ENCODE measurements at places on chromosomes 5 and 9. TPM values are rescaled to one million over a fixed set of nuclear protein-coding genes. Genes with fewer than 3 reads are reported as not detected.
A peak's percentile ranks its signal among the peaks of the same experiment; 100 is the strongest.

Gene C1QTNF3
- total RNA-seq, result 9.0 TPM

DNA sequence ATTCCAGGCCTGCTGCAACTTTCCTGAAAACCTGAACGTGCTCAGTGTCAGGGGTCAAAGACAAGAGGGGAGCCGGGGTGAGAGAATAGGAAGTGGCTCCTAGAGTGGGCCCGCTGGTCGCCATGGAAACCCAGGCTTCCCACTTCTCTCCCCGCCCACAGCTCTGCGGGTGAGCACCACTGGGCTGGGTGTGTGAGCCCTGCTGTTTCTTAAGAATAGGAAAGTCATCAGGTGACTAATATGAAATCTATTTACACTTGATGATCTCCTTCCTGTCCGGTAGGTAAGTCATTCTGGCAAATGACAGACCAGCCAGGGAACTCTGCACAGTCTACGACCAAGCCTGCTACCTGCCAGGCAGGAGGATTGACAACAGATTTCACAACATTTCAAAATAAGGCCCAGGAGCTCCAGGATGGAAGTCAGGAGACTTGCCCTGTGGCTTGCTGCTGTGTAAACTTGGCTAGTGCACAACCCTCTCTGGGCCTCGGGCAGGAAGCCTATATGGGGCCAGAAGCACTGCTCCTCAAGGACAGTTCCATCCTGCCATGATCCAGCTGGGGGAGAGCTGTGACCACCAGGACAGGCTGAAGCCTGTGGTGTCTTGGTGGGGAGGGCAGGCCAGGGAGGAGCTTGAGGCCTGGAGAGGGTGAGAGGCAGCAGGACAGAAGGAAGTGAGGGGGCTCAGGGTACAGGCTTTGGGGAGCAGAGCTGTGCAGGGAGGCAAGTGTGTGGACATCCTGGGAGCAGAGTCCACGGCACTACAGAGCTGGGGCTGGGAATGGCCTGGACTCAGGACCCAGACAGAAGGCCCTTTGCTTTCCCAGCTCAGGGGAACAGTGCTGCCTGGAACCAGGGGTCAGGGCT, 60.6 kb downstream of the SHB start:
- no peak for DNase-seq

DNA sequence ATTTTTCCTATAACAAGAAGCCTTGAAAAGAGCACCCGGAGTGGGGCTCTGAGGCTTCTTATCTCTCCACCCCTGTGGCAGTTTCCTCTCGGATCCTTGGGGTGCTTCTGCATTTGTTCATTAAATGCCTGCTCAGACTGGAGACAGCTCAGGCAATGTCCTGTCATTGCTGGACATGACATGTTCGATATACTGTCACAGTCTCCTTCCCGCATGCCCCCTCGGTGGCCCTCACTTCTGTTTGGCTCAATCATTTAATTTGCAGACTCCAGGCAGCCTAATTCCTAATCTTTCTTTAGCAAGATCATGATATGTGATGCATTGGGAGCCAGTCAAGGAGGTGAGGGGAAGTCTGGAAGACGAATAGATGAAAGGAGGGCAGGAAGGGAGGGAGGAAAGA, 37.5 kb upstream of the CPEB4 start:
- no peak for DNase-seq

GRCh38 chr5:130277522-130277921, 373.3 kb downstream of the CHSY3 start:
- DNase-seq, result no peak

DNA sequence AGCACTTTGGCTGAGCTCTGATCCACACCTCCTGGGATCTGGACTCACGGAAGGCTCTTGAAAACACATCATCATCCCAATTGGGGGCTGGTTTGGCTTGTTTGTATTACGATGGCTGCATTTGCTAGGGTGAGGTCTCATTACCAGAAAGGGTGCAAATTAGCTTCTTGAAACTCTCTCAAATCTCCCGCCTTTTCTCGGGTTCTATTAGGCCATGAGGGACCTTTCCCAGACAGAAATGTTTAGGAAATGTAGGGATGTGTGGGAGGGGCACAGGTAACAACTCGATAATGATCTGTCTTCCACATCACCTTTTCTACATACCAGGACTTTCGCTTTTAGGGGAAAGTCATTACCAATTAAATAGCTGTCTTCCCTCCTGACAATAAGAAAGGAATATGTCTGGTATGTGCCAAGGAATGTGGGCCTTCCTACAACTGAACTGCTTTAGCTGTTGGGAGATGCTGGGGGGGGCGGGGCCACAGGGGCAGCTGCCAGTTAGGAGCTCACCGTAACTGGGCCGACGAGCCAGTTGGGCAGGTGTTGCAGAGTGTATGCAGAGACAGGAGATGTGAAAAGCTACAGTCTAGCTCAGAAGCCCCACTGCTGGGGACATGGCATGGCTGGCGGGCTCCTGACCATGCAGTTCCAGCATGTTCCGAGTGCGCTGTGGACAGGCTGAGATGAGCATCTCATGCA, 71.2 kb downstream of the AK8 start:
- no peak for DNase-seq

DNA sequence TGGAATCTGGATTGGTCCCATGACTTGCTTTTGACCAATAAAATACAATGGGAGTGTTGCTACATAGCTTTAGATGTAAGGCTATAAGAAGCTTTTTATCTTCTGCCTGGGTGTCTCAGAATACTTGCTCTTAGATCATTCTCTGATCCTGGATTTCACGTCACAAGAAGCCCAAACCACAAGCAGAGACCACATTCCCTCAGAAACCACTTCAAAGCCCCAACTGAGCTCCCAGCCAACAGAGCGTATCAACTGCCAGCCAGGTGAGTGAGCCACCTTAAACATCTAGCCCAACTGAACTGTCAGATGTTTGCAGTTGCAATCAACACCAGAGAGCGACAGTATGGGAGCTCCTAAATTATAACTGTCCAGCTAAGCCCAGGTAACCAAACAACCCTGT, 687.1 kb downstream of the TLE1 start:
- no peak for DNase-seq

- DNase-seq, result peak; percentile 61
These were observed 83.5 kb upstream of the MINAR2 start for GRCh38 chr5:129664336-129664937.

Gene UGT3A2
- 0.37 TPM for total RNA-seq

- no peak for DNase-seq
These were observed 356.1 kb downstream of the TUSC1 start for GRCh38 chr9:25322142-25322541.

Gene CDKN2B-AS1
- not detected for total RNA-seq

DNA sequence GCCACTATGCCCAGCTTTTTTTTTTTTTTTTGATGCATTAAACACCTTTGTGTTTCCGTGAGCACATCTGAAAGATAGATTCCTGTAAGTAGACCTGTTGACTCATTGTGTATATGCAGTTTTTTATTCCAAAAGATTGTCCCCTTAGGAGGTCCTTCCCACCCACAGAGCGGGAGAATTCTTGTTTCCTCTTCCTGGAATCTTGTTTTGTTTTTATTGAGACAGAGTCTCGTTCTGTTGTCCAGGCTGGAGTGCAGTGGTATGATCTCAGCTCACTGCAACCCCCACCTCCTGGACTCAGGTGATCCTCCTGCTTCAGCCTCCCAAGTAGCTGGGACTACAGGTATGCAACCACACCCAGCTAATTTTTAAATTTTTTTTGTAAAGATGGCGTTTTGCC, 7.6 kb downstream of the PTPA start:
- DNase-seq, result no peak

Gene PIP5KL1
- total RNA-seq, result 11.9 TPM

DNA sequence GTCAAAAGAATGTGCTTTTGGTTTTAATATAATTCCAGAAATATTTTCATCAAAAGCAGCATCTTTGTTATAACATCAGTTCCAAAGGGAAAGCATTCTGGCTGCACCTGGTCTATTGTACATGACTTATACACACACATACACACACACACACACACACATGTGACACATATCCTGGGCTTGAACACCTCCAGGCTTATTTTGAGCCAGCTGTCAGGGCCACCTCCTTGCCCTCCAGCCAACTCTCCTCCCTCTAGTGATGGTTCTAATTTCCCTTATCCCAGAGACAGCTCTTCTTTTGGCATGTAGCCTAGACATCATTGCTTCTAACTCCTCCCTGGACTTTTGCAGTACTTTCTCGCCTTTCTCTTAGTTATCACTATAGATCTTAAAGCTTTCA, 115.0 kb downstream of the PIK3R1 start:
- no peak for DNase-seq

- peak; percentile 23 for DNase-seq
These were observed 37.1 kb downstream of the VAV2 start for GRCh38 chr9:133954862-133955529.

Gene PROB1
- total RNA-seq, result 1.3 TPM

- DNase-seq, result no peak
These were observed 117.2 kb upstream of the TBCA start for GRCh38 chr5:77893225-77893860.

- DNase-seq, result no peak
These were observed 166.8 kb downstream of the COL23A1 start for GRCh38 chr5:178423431-178423830.

DNA sequence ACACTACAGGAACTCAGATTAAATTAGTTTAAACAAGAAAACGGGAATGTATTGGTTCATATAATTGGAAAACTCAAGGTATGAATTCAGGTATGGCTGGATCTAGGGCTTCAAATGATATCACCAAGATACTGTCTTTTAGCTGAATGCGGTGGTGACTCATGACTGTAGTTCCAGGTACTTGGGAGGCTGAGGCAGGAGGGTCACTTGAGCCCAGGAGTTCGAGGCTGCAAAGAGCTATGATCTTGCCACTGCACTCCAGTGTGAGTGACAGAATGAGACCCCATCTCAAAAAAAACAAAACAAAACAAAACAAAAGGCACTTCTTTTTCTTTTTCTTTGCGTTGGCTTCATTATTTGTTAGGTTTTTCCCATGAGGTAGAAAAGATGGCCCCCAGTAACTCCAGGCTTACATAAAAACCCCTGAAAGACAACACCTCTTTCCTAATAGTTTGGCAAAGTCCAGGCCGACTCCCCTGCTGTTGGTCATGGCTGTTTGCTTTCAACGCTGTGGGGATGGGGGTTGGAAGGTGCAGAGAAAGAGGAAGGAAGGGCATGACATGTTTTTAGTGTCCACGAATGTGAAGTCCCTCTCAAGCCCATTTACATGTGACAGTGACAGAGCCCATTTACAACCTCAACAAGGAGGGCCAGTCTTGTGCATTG, 39.8 kb upstream of the CRB2 start:
- DNase-seq, result no peak

Gene BTNL3
- total RNA-seq, result not detected

- no peak for DNase-seq
These were observed 8.4 kb downstream of the PDCL start for GRCh38 chr9:122819791-122820489.

DNA sequence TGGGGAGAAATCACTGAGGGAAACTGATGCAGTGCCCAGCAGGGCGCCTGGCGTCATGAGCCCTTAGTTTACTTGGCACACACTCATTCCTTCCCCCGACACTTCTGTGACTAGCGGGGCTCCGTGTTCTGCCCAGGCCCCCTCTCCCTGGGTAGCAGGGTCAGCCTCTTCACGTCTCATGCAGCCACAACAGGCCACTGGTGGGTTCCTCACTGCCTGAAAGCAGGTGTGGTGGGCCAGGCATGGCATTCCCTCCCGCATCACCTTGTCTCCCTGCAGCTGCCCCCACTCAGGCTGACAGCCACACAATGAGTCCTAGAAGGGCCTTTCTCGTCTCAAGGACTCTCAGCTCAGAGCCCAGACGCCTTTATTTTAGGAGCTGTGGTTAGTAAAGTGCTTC, 51.1 kb upstream of the CPLX2 start:
- no peak for DNase-seq

GRCh38 chr5:133916914-133917313, 51.5 kb downstream of the C5orf15 start:
- DNase-seq, result no peak

GRCh38 chr5:170404398-170404797, 15.2 kb upstream of the KCNMB1 start:
- DNase-seq, result no peak

- DNase-seq, result no peak
These were observed 386.9 kb upstream of the SMC2 start for GRCh38 chr9:103707181-103707580.

- DNase-seq, result no peak
These were observed 14.9 kb downstream of the LARP1 start for GRCh38 chr5:154770111-154770510.

DNA sequence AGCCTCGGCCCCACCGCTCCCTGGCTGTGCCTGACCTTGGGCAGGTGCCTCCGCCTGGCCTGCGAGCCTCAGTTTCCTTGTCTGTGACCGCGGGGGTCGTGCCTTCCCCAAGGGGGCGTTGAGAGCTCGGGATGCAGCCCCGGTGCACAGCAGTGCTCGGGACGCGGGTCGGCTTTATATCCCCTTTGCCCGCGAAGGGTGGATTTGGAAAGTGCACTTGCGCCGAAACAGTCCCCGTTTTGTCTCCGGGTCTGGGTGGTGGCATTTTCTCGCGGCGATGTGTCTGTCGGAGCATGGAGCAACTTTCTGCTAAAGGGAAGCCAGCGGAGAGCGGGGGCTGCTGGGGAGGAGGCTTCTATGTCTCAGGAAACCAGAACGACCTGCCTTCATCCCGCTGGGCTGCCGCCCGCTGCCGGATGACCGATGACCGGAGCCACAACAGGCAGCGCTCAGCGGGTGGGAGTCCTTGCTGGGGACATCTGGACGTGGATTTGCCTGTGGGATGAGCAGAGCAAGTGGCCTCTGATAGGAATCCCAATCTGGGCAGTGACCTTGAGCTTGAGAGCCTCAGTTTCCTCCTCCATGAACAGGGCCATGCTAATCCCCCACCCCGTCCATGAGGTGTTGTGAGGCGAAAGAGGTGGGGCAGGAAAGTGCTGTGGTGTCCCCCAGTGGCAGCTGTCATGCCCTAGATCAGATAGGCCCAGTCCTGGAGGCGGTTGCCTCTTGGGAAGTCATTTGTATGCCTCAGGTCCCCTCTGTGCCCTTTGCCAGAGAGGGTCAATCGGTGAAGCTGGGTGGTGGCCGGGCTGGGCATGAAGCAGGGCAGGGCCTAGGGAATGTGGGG, 651 bp downstream of the HRH2 start:
- peak; percentile 39 for DNase-seq

Measured in glutamatergic neuron (in vitro differentiated cells).